ENCODE measurements at places on chromosomes 2 and 18. TPM values are rescaled to one million over a fixed set of nuclear protein-coding genes. Genes with fewer than 3 reads are reported as not detected.

KIF5C gene
- total RNA-seq, result 21.3 TPM

EVX2 gene
- total RNA-seq, result not detected

CHRNG gene
- total RNA-seq, result not detected

LBX2 gene
- total RNA-seq, result not detected

EMILIN2 gene
- 11.4 TPM for total RNA-seq

ERFE gene
- total RNA-seq, result not detected

SCN9A gene
- total RNA-seq, result not detected

DSG1 gene
- total RNA-seq, result not detected

UGT1A10 gene
- not detected for total RNA-seq

PPIL3 gene
- total RNA-seq, result 48.0 TPM

FIGN gene
- total RNA-seq, result not detected

RAPGEF4 gene
- not detected for total RNA-seq

GLI2 gene
- total RNA-seq, result not detected

PLCL1 gene
- 16.9 TPM for total RNA-seq

PSMA8 gene
- 0.67 TPM for total RNA-seq

WNT10A gene
- 12.4 TPM for total RNA-seq

SPP2 gene
- not detected for total RNA-seq

DTNB gene
- 42.1 TPM for total RNA-seq

RPRD1A gene
- 40.1 TPM for total RNA-seq

HOXD3 gene
- not detected for total RNA-seq

GPATCH11 gene
- 17.3 TPM for total RNA-seq

TTC31 gene
- 43.7 TPM for total RNA-seq

INHBB gene
- not detected for total RNA-seq

LRRC30 gene
- total RNA-seq, result not detected

CEP76 gene
- total RNA-seq, result 9.9 TPM

CUL3 gene
- total RNA-seq, result 83.4 TPM

M1AP gene
- total RNA-seq, result not detected

UGT1A1 gene
- total RNA-seq, result not detected

NT5C1B gene
- total RNA-seq, result not detected

MARCO gene
- total RNA-seq, result 0.17 TPM

UGT1A4 gene
- not detected for total RNA-seq

GAL3ST2 gene
- total RNA-seq, result 0.39 TPM

GALM gene
- 35.5 TPM for total RNA-seq

CBLN2 gene
- total RNA-seq, result not detected

MROH2A gene
- total RNA-seq, result not detected

PROKR1 gene
- not detected for total RNA-seq

CPO gene
- not detected for total RNA-seq

DOK6 gene
- total RNA-seq, result not detected

GORASP2 gene
- total RNA-seq, result 82.4 TPM

DLGAP1 gene
- total RNA-seq, result 0.67 TPM

SMYD1 gene
- total RNA-seq, result not detected

EGR4 gene
- not detected for total RNA-seq

RAB27B gene
- 2.2 TPM for total RNA-seq

IGFBP5 gene
- total RNA-seq, result not detected

DSG4 gene
- not detected for total RNA-seq

FKBP7 gene
- 0.79 TPM for total RNA-seq

LOXL3 gene
- 0.32 TPM for total RNA-seq

PLGLB1 gene
- 11.7 TPM for total RNA-seq

NR4A2 gene
- 2.1 TPM for total RNA-seq

PGAP1 gene
- 7.4 TPM for total RNA-seq

BCL2L11 gene
- 34.1 TPM for total RNA-seq

CCDC68 gene
- not detected for total RNA-seq

RNF152 gene
- 0.20 TPM for total RNA-seq
